DMS 273 treated with DMSO at 0.1 percent for 48 hours (cell line): ENCODE measurements at places on chromosomes 5 and 9.

DNA sequence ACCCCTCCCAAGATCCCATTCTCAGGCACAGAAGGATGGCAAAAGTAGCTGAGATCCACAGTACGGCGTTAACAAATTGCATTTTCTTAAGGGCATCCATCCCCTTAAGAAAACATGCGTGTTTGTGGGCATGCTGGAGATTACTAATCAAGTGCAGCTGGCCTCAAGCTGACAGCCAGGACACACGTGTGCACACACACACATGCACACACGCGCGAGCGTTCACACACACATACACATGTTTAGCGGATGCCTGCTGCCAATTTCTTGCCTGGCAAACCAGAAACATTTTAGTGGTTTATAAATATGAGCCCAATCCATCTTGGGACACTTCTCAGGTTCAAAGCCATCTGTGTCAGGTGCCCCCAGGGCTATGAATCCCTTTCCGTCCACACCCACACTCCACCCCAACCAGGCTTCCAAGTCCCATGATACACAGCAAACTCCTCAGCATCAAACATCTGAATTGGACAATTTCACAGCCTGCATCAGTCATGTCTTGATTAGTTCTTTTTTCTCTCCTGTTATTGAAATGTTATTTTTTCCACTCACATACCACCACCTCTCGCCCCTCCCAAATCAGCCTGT, 23.5 kb upstream of the SMIM23 start:
- DNase-seq = no peak

DNA sequence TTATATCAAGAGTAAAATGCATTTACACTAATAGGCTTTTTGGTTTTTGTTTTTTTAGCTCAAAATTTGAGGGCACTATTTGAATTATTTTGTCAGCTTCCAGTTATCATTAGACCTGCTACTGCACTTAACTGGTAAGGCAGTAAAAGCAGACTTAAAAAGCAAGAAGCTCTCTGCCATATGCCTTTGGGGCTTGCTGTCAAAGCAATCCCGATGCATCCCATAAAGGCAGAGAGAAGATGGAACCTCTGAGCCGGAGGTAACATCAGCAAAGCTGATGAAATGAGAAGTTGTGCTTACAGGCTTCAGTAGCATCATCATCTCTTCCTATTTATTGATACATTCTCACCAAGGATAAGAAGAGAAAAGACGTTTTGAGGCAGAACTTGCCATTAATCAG, 1414.3 kb upstream of the CDH6 start:
- no peak for DNase-seq

DNA sequence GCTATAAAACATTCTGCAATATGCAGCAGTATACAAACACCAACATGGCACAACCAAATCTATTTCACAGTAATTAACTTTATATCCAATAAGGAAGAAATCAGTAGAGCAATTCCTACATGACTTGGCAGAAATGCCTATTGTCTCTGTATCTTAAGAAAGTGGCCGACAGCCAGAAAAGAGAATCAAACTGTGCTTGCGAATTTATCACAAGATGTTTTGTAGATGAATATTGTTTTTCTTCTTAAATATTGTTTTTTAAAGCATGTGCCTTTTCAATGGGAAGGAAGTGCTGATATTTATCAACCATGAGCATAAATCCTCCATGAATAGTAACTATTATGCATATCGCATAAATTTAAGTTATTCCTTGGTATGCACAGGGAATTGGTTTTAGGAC, 501.7 kb upstream of the DMAC1 start:
- DNase-seq = no peak

GRCh38 chr9:346111-346571, 131.5 kb downstream of the DOCK8 start:
- peak; percentile 6 for DNase-seq

DNA sequence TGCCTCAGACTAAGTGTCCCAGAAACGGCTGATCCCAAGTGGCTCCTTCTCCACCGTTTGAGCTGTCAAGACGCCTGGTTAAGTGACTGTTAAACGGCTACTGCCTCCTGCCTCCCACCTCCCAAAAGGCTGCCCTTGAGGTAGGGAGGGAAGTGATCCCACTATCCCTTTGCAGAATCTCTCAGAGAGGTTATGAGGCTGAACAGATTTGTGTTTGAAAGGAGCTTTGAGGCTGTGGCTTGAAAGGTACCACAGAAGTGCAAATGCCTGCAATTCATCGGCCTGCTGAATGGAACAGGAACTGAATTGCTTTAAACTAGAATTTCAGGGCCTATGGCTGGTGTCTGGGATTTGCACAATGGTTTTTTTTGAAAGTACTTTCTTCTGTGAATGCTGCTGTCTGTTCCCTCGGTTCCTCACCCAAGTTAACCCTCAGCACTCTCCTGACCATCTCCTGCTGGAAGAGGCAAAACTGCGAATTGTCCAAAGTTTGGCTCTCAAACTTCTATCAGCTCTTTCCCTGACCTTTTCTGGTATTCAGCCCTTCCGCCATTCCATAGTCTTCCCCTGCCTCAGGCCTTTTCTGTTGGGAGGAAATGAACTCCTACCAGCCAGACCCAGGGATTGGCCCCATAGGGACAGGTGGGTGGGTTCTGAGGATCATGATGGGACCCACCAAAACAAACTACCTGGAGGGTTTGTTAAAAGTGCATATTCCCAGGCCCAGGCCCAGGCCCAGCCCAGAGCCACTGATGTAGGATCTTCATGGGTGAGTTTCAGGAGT, 453.3 kb downstream of the KDM4C start:
- DNase-seq = no peak

DNA sequence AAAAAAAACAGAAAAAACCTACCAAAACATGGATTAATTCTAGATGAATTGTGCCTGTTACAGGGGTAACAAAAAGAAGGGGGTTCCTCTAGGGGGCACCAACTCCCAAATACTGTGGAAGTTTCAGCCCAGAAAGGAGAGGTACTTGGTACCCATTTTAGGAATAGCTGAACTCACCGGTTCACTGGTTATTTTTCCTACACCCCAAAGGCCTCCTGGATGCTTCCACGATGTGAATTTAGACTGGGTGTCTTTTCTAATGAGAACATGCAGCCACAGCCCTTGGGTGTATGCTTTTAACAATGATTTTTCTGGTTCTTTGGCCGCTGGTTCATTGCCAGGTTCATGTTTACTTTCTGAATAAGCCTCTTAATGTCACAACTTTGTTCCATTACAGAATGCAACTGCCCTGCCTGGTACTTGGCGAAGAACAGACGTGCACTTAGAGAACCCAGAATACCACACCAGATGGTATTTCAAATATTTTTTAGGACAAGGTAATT, 46.7 kb downstream of the GARNL3 start:
- DNase-seq = no peak

DNA sequence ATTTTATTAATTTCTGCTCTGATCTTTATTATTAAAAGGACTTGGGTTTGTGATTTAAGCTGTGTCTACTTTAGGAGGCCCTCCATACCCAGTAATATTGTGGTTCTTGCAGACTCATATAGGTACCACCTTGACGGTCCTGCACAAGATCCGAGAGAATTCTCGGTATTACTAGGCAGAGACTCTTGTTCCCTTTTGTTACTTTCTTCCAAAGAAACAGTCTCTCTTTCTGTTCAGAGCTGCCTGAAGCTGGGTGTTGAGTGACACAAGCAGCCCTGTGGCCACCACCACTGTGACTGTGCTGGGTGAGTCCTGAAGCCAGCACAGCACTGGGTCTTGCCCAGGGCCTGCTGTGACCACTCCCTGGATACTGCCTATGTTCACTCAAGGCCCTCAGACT, 666.6 kb downstream of the SEMA5A start:
- no peak for DNase-seq

- no peak for DNase-seq
Measured at GRCh38 chr9:69137311-69137710, 36.8 kb upstream of the TJP2 start.

GRCh38 chr5:32692036-32692746, 18.9 kb upstream of the NPR3 start:
- DNase-seq = no peak

GRCh38 chr5:68818057-68818695, 275.6 kb upstream of the SLC30A5 start:
- no peak for DNase-seq

DNA sequence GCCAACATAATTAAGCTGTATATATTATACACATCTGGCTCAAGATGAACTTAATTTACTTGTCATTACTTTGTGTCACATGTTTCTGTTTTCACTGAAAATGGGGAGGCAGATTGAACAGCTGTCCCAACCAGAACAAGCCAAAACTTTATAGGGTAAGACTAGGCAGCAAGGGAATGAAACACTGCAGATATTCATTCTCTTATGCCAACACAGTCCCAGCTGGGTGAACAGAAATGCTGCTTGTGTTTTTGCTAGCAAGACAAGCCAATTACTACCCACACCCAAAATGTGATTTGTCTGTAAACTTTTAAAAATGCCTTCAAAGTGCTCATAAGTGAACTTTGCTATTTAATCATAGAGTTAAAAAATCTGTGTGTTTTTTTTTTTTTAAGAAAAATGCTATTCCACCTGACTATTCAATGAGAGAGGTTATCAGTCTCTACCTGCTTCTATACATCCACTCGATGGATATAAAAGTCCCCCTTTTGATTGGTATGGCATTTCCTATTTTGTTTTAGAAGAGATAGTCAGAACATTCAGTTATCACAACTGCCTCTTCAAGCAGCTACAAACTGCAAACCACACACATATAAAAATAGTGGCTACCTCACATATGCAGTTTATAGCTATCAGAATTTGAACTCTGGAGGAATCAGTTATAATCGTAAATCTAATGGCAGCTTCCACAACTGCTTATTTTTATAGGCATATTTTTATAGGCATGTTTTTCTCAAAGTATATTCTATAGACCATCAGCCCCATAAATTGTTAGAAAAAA, 91.9 kb upstream of the PPP1R2B start:
- DNase-seq = no peak

DNA sequence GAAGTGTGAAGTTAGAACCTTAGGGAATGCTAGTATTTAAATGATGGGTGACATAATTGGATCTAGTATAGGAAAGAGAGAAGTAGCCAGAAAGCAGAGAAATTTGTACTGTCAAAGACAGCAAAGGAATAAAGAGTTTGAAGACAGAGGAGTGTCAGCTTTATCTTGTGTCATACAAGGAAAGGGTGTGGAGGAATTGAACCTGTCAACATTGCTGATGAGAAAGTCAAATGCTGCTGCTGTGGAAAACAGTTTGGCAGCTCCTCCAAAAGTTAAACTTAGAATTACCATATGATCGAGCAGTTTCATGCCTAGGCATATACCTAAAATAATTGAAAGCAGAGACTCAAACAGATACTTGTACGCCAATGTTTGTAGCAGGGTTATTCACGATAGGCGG, 63.7 kb downstream of the DENND4C start:
- DNase-seq = no peak

GRCh38 chr9:134671341-134672113, 29.9 kb downstream of the COL5A1 start:
- no peak for DNase-seq

DNA sequence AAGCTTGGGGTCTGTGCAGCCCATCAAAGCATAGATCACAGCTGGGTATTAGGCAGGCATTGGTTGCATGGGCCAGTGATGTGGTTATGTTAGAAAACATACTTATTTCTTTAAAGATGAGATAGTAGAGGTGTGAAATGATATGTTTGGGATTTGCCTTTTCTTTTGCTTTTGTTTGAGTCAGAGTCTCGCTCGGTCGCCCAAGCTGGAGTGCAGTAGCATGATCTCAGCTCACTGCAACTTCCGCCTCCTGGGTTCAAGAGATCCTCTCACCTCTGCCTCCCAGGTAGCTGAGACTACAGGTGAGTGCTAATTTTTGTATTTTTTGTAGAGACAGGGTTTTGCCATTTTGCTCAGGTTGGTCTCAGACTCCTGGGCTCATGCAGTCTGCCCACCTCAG, 84.8 kb downstream of the PDE6A start:
- DNase-seq = no peak

DNA sequence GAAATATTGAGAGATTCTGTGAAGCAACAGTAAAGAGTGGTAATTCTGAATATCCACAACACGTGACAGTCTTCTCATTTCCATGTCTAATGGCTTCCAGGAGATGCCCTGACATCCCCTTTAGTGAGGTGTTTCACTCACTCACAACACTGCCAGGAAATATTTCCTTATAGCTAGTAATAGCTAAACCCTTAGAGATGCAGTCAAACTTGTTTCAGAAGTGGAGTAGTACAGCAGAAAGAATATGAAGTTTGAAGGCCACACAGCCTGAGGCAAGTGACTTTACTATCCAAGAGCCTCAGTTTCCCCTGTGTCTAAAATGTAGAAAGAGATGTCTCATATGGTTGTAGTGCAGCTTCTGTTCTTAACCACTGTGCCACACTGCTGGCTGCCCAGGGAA, 139.2 kb downstream of the CDK5RAP2 start:
- no peak for DNase-seq

DNA sequence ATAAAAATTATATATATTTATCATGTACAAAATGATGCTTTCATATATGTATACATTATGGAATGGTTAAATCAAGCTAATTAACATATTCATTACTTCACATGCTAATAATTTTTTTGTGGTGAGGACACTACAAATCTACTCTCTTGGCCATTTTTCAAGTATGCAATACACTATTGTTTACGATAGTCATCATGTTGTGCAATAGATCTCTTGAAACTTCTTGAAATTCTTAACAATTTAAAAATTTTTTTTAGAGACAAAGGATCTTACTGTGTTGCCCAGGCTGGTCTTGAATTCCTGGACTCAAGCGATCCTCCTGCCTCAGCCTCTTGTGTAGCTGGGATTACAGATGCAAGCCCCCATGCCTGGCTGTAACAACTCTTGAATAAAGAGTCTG, 45.2 kb upstream of the SHOC1 start:
- no peak for DNase-seq

- no peak for DNase-seq
Measured at GRCh38 chr5:14201325-14202045, 58.3 kb downstream of the TRIO start.

- no peak for DNase-seq
Measured at GRCh38 chr9:135905380-135906258, 1.7 kb downstream of the CAMSAP1 start.

DNA sequence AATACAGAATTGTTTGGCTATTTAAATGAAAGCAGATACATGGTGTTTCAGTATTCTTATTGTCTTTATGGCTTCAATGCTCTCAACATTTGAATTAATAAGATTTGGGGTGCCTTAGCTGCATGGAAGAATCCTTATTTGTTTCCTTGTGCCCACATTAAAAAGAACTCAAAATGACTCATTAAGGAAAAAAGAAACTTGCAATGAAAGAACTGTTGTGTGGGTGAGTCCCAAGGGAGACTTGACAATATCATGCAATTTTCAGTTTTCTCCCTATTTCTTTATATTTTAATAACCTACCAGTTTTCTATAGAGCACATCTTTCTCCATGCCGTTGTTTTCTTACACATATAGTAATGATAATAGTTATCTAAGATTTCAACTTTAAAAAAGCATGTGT, 404.0 kb downstream of the PDE4D start:
- no peak for DNase-seq

DNA sequence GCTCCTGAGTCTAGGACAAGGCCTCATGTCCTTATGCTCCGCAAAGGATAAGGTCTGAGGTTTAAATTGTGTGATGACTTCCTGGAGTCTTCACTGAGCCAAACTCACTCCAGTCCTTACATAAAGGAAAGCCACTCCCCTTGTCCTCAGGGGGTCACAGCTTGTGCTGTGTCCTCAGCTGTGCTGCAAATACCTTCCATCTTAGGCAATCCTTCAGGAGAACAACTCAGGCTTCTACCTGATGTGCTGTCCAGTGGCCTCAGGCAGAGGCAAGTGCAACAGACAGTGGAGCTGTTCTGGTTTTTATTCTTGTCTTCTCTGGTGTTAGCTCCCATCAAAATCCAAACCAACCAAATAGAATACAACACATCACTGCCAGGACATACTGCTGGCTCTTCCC, 151.5 kb downstream of the TAF11L14 start:
- DNase-seq = no peak
